ENCODE measurements at places on chromosomes 3 and 15.

DNA sequence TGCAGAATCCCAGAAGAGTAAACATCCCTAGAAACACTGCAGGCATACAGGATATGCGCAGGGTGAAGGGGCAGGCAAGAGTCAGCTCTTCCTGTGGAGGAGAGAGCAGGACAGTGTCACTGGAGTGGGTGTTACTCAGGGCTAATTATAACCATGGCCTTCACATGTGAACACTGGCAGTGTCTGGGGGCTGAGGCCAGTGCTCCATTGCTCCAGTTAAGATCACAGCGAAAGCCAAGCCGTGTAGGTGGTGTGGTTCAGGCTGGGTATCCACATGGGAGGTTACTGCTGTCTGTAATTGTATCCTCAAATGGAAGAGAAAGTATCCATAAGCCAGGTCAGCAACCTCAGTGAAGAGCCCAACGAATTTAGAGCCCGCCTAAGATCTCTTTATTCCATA is 84.6 kb downstream of the MESD start:
- no peak for DNase-seq

GRCh38 chr3:157460253-157460652 is 23.6 kb downstream of the PTX3 start:
- no peak for DNase-seq

DNA sequence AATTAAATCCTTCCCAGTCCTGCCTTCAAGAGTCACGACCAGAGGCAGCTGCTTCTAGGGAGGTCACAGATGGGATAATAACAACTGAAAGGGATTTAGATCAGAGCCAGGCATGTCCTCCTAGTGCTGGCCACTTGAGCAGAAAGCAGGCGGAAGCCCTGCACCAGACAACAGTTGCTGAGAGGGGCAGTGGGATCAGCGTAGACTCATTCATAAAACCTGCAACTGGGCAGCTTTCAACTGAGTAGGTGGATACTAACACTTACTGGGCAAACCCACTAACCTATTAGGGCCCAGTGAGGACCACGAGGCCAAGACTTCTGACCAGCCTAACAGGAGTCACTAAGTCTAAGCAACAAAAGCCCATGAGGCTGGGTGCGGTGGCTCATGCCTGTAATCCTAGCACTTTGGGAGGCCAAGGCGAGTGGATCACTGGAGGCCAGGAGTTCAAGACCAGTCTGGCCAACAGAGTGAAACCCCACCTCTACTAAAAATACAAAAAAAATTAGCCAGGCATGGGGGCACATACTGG is 67.0 kb downstream of the DAPK2 start:
- DNase-seq: no peak

GRCh38 chr3:108602249-108602934 is 12.9 kb downstream of the DZIP3 start:
- DNase-seq: no peak

- DNase-seq: no peak
Measured at GRCh38 chr3:187567021-187567420, 103.2 kb downstream of the SST start.

- no peak for DNase-seq
Measured at GRCh38 chr15:69626095-69627066, 173.8 kb downstream of the RPLP1 start.

DNA sequence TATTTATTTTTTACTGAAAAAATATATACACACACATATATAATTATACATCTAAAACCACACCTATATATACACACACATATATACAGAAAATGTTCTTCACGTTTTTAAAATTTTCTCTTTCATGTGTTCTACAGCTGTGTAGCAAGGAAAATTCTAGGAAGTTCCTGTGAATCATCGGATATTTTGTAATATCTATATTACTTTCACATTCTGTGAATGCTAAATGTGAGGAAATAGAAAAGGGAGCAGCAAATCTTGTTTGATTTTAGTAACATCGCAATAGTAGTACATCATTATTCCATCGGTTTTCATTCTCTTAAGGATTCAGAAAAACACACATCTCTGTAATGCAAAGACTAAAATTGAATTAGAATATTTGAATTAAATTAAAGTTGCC is 836.8 kb upstream of the NECTIN3 start:
- no peak for DNase-seq

- DNase-seq: no peak
Measured at GRCh38 chr3:50170689-50171088, 15.6 kb downstream of the SEMA3F start.
